ENCODE measurements at places on chromosomes 6 and 20.

GRCh38 chr6:150749091-150749670 is 116.3 kb upstream of the MTHFD1L start:
- DNase-seq, result no peak

GRCh38 chr6:105431226-105431625 is 28.3 kb upstream of the PREP start:
- peak; percentile 15 for DNase-seq

DNA sequence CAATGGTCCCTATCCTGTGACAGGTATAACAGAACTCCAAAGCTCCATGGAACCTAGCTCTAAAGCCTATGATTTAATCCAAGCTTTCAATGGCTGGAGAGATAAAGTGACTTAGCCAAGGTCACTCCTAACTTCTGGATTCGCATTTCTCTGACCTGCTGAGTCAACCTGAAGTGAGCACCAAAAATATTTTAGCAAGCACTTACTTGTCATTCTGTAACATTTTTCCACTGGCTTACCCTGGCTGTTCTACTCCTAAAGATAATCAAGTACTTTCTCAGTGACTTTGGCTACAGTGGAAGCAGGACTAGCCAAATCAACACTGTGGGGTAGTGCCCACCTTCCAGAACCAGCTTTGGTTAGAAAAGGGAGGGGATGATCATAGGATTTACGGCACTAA is 188.3 kb downstream of the OGFRL1 start:
- no peak for DNase-seq

GRCh38 chr20:23646106-23646873 is 8.5 kb upstream of the CST3 start:
- DNase-seq, result no peak

DNA sequence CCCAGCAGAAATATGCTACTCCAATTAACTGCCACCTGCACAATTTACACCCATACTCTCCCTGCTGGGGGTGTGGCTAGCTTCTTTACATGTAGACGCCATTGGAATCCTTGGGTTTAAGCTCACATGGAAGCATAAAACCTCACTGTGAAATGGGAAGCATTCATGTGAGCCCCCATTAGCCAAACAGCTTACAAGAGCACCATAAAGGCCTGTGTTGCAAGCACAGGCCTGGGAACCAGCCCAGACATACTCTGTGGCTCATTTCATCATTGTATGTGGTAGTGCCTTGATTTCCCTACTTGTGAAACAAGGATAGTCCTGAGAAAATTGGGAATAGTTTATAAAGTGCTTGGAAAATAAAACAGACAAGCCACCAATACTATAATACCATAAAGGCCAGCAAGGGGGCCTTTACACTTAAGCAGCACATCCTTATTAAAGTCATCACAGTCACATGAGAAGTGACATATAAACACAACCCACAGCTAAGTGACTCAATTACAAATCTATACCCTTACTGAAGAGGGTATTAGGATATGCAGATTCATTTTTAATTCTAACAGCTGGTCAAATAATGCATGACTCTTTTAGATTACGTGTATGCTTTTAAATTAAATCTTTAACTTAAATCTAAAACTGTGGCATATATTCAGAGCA is 6.8 kb downstream of the ADNP start:
- no peak for DNase-seq

GRCh38 chr6:4401408-4402368 is 266.3 kb upstream of the ECI2 start:
- DNase-seq, result no peak

- DNase-seq, result no peak
Measured at GRCh38 chr20:12040261-12040660, 122.6 kb downstream of the BTBD3 start.

GRCh38 chr6:87366072-87366827 is 21.6 kb downstream of the C6orf163 start:
- DNase-seq, result no peak

DNA sequence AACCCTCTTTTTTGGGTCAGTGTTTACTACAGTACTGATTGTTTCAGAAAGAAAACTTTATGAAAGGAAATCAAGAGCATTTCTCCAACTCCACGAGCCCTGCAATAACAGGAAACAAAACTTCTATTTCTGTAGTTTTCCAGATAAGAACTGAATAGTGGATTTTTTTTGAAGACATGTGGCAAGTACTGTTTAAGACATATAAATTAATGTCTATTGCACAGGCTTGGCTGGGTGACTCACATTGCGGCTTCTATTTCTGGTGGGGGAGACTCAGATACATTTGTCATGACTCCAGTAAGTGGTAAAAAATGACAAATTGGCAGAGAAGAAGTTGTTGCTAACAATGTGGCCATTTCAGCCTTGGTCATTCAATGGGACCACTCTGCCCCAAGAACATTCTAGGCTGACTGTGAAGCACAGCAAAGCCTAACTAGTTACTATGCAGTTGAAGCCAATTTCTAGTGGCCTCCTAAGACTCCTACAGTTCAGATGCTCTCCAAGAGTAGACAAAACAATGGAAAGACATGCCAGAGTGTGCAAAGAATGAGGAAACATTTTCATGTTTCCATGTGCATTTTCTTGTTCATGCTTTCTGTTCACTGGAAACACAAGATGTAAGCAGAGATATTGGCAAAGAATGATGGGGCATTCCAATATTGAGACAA is 200.9 kb downstream of the EDN1 start:
- peak; percentile 47 for DNase-seq

DNA sequence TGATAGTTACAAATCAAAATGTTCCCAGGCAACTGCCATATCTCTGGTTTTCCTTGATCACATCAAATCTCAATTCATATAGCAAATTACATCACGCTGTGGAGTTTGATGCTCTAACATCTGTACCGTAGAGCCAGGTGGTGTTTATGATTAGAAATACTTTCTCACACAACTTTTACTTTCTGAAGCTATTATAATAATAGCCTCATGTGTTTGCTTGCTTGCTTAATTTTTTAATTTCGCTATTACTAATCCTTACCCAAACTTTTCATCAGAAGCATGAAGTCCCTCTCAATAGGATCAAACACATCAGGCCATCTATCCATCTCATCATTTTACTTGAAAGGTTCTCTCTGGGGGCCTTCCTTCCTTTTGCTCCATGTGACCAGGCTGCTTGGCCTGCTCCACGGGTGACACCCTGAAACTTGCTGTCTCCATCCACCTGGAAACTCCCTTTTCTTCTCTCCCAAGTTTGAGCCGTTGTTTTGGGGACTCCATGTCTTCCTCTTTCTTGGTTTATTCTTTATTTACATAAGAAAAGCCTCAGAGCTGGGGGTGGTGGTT is 75.4 kb downstream of the ADAT2 start:
- no peak for DNase-seq

- DNase-seq, result no peak
Measured at GRCh38 chr6:111086685-111087084, 618 bp upstream of the SLC16A10 start.

- no peak for DNase-seq
Measured at GRCh38 chr6:52500238-52501129, 76.4 kb downstream of the TRAM2 start.

GRCh38 chr20:36128463-36129159 is 25.9 kb upstream of the EPB41L1 start:
- DNase-seq, result peak; percentile 36

DNA sequence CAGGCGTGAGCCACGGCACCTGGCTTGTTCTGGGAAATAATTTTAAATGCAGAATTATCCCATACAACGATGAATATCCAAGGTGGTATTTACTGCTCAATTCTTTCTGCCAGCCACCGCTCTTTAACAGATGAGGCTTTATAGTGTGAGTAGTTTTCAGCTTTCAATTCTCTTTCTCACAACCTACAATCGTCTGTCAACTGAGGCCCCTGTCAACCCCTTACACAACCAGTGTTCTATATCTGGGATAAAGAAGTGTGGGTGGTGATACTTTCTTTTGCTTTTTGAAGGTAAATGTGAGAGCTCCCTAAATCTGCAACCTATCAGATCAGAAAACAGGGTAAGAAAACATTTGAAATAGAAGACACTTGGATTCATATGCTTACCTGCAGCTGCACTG is 22.5 kb downstream of the STAU1 start:
- DNase-seq, result no peak

DNA sequence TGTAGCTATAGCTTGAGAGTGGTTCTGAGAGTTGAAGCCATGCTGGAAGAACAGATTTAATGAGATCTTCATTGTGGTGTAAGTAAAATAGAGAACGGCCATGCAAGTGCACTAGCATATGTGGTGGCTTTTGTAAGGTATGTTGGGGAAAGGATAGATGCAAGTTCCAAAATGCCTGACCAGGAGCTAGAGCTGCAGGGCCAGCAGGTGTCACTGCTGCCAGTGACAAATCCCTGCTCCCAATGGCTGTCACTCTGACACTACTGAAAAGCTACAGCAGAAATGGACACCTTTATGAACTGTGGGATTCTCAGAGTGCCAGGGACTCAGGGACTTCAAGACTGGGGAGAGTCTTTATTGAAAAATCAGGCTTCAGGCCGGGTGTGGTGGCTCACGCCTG is 23.1 kb upstream of the VIP start:
- no peak for DNase-seq

DNA sequence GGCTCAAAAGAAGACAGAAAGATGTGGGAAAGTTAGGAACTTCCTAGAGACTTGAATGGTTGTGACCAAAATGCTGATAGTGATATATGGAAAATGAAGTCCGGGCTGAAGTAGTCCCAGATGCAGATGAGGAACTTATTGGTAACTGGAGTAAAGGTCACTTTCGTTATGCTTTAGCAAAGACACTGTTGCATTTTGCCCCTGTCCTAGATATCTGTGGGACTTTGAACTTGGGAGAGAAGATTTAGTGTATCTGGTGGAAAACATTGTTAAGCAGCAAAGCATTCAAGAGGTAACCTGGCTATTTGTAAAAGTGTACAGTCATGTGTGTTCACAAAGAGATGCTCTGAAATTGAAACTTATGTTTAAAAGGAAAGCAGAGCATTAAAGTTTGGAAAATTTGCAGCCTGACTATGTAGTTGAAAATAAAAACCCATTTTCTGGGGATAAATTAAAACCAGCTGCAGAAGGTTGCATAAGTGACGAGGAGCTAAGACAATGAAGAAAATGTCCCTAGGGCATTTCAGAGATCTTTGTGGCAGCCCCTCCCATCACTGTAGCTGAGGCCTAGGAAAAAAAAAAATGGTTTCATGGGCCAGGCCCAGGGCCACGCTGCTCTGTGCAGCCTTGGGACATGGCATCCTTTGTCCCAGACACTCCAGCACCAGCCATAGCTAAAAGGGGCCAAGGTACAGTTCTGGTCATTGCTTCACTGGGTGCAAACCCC is 1692.2 kb downstream of the HACE1 start:
- no peak for DNase-seq

GRCh38 chr6:139698526-139699176 is 324.2 kb upstream of the CITED2 start:
- DNase-seq, result no peak

DNA sequence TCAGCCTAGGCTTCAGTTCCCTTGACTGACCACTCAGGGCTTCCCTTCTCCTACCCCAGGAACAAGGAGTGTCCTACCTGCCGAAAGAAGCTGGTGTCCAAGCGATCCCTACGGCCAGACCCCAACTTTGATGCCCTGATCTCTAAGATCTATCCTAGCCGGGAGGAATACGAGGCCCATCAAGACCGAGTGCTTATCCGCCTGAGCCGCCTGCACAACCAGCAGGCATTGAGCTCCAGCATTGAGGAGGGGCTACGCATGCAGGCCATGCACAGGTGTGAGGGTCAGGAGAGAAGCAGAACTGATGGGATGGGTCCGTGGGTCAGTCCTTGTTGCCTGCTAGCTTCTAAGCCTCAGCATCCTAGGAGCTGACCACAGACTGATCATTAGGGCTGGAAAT is 1.6 kb downstream of the RING1 start:
- no peak for DNase-seq

- peak; percentile 36 for DNase-seq
Measured at GRCh38 chr6:15359335-15359862, 113.5 kb downstream of the JARID2 start.

DNA sequence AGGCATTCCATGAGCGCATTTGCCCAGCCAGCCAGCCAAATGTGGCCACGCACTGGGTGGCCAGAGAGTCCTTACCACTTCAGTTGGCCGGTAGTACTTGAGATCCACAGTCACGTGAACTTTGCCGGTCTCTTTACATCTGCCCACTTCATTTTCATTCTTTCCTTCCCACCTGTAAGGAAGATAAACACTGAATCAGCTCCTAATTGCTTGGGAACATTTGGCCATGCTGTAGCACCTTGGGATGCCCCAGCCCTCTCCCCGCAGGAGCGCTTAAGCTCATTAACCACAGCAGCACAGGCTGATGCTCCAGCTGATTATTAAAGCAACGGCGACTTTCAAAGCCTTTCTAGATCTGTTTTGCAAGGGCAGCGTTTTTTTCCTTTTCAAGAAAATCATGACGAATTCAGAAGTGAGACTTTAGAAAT is 116.6 kb downstream of the FOXC1 start:
- DNase-seq, result no peak

- DNase-seq, result no peak
Measured at GRCh38 chr20:49797344-49797615, 15.3 kb upstream of the SLC9A8 start.

- no peak for DNase-seq
Measured at GRCh38 chr6:158611039-158611438, 33.5 kb downstream of the DYNLT1 start.

- no peak for DNase-seq
Measured at GRCh38 chr6:168229368-168229752, 90.2 kb downstream of the DACT2 start.

DNA sequence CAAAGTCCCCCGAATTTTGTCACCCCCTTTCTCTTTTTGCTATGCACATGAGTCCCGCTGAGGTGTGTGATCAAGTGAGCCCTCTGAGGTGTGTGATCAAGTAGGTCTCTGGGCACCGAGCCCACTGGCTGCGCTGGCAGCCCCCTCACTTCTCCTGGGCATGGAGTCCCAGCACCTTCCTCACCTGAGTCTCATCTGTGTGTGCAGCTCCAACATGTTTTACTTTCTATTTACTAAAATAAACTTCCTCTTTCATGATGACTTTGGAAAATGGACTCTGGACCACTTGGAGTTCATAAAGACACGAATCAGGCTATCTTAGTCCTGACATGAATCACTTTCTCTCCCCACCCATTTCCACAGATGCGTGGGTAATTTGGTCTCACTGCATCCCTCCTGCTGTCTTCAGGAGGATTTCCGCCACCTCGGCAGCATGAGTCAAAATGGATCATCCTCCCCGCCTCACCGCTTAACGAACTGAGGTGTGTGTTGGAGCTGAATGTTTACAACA is 39.8 kb downstream of the PRDM1 start:
- DNase-seq, result no peak

- no peak for DNase-seq
Measured at GRCh38 chr20:56202493-56203077, 45.9 kb upstream of the MC3R start.

GRCh38 chr20:36462440-36463211 is 78.7 kb upstream of the MYL9 start:
- no peak for DNase-seq
